Kidney glomerular epithelial cell (primary cell): ENCODE measurements at places on chromosomes 11 and 22.

DNA sequence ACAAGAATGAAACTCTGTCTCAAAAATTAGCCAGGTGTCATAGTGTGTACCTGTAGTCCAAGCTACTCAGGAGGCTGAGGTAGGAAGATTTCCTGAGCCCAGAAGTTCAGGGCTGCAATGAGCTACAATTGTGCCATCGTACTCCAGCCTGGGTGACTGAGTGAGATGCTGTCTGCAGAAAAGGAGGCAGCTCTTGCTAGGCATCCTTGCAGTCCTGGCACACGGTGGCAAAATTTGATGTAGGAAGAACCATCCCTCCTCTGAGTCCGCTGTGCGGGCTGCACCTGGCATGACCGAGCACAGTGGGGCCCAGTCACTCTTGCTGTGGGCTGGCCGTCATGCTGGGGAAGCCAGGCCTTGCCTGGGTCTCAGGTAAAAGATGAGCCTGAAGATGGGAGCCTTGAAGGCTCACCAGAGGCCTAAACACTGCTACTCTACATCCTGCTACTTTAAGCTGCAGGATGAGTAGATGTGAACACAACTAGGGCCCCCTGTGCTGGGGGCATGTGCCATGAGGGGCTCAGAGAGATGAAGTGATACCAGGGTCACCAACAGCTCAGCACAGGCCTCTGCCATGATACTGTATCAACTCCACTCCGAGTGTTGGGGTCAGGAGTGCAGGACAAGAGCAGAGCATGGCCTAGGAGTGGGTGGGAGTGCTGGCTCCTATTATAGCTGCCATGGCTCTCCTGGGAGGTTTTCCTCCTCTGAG lies 18.6 kb downstream of the CDC45 start:
- DNase-seq: no peak

DNA sequence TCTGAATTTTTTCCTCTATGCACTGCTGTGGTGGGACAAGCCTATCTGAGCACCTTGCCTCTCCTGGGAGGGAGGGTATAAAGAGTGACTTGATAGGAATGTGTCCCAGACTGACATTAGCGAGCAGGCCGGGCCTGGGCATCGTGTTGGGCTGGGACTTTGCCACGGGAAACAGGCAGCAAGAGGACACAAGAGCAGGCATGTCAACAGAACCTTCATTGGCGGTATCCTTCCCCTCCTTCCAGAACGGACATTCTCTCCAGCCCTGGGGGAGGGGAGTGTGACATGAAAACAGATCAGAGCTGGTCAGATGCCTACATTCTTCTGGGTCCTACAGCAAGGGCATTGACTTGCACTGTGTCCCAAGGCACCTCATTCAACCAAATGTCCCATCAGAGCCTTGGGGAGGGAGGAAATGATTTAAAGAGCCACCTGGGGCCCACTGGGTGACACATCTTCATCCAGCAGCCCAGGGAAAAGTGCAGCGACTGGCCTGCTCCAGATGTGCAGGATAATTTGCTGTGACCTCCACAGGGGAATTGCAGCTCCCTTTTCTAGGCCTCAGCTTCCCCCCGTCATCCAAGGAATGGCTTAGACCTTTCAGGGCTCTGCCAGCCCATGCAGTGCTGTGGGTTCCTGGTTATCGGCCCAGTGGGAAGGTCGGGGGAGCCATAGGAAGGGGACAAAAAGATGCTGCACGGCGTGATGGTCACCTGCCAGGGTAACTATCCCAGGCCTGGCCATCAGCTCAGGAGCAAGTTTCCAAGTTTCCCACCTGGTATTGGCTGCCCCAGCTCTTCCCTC lies 21.8 kb upstream of the UVRAG start:
- DNase-seq: no peak

- no peak for DNase-seq
These were observed 59.9 kb downstream of the FAM168A start for GRCh38 chr11:73537969-73538368.

- DNase-seq: no peak
These were observed 282.9 kb downstream of the LUZP2 start for GRCh38 chr11:24779791-24780190.

GRCh38 chr11:61054927-61055562 lies 47.2 kb upstream of the CD5 start:
- no peak for DNase-seq

- DNase-seq: no peak
These were observed 82.9 kb upstream of the AKIP1 start for GRCh38 chr11:8828046-8828445.

- DNase-seq: no peak
These were observed 367.4 kb upstream of the FAT3 start for GRCh38 chr11:91857179-91857578.

DNA sequence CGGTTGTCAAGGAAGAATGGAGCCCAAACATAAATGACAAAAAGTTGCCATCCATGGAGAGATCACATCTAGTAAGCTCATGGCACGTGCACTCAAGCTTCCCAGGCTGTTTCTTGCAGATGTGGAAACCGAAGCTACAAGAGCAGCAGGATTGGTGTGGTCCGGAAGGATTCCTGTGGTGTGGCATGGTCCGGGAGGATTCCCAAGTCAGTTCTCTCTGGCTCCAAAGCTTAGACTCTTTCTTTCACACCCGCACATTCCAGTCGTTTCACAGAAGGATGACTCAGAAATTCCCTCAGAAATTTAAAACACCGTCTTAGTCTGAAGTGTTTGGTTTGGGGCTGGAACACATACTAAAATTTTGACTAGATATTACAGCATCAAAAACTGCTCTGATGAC lies 78.0 kb upstream of the DRD2 start:
- peak; percentile 95 for DNase-seq

- DNase-seq: no peak
These were observed 710.8 kb downstream of the OPCML start for GRCh38 chr11:132821499-132821898.

GRCh38 chr11:72546866-72547265 lies 112.5 kb upstream of the CLPB start:
- no peak for DNase-seq

DNA sequence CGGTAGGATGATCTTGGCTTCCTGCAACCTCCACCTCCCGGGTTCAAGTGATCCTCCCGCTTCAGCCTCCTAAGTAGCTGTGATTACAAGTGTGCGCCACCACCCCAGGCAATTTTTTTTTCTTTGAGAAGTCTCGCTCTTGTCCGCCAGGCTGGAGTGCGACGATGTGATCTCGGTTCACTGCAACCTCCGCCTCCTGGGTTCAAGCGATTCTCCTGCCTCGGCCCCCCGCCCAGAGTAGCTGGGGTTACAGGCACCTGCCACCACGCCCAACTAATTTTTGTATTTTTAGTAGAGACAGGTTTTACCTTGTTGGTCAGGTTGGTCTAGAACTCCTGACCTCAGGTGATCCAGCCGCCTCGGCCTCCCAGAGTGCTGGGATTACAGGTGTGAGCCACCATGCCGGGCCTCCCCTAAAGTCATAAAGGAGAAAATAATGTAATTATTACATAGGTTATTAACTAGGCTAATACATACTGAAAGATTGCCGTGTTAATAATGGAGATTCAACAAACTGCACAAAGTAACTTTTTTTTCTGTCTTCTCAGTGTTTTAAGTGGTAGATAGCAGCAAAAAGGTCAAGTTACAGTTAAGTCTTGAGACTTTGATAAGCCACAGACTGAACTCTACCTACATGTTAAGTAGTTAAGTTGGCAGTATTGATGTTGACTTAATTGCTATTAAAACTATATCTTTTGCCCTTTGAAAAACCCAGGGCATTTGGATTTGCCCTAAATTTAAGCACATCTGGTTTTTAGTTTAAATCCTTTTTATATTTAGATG lies 3.9 kb downstream of the CAPRIN1 start:
- DNase-seq: no peak

- DNase-seq: no peak
These were observed 16.5 kb downstream of the DDX17 start for GRCh38 chr22:38489561-38490145.

DNA sequence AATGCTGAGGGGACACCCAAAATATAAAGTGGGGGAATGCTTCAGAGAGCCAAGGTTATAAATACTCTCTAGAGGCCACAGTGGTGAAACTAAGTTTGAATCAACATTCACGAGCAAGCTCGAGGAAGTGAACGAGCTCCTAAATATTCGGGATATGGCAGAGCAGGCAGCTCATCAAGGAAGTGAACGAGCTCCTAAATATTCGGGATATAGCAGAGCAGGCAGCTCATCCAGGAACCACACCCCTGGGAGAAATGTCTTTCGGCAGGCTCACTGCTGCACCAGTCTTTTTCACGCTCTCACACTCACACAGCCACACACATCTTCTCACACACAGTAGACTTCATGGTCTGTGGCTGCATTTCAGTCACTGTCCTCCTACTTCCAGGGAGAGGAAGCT lies 787.5 kb downstream of the OPCML start:
- DNase-seq: no peak
